ENCODE measurements at places on chromosomes 2 and 18.

DNA sequence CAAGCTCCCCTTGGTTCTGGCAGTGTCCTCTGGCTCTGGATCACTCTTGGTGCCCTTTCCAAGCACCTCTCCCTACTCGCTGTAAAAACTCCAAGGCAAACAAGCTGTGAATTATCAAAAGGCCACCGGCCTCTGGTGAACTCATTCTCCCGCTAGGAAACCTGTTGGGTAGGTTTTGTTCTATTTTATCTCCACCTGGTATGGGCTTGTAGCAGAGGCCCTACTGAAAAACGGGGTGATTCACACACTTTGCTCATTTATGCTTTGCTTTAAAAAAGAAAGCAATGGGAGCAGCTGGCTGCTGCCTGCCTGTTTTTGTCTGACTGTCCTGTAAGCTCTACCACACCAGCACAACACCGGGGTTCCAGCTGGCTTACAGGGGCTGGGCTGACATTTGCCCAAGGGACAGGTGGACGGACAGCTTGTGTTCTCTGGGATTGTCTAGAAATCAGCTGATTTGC is 56.8 kb downstream of the SH3BP4 start:
- DNase-seq = no peak

GRCh38 chr2:197122821-197123220 is 187.8 kb downstream of the ANKRD44 start:
- no peak for DNase-seq

GRCh38 chr18:56233595-56233994 is 404.8 kb downstream of the TXNL1 start:
- DNase-seq = no peak

- no peak for DNase-seq
Observed at GRCh38 chr2:6730649-6731532, 134.8 kb downstream of the CMPK2 start.

DNA sequence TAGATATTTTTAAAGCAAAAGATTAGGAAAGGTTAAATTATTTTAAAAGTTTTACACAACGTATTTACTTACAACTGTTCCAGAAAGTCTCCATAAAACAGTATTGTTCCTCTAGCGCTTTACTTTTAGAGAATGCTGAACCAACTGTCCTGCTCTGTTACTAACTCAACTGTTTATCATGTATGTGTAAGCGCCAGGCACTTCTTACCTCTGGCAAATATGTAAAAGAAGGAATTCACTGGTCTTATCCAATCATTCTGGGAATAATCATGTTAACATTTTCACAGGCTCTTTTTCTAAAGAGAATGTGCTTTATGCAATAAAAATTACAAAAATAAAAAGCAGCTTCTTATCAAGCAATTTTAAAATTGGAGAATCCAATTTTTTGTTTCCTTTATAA is 68.0 kb downstream of the COBLL1 start:
- DNase-seq = no peak

- DNase-seq = no peak
Observed at GRCh38 chr2:231008131-231008530, 12.2 kb downstream of the SPATA3 start.

DNA sequence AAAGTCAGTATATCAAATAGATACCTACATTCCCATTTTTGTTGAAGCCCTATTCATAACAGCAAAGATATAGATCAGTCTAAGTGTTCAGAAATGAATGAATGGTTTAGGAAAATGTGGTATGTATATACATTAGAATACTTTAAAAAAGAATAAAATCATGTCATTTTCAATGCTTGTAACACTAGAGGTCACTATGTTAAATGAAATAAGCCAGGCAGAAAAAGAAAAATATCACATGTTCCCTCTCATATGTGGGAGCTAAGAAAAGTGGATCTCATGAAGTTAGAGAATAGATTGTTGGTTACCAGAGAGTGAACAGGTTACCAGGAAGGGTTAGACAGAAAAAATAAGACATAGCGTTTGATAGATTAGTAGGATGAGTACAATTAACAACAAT is 1111.0 kb upstream of the SLC39A10 start:
- no peak for DNase-seq

DNA sequence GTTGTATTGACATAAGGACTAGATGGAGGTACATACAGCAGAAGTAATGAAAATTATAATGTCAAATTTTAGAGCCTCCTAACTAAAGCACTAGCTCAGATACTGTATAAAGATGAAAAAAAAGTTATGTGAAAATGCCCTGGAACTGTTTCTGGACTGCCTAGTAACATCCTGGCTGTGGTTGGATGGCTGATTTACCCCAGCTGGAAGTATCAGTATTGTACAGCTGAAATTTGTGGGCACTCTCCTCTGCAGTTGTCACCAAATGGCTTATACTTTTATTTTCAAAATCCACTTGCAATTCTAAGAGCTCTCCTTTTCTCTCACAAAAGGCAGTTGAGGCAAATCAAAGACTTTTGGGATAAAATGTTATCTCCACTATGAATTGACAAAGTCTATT is 239.2 kb downstream of the RPIA start:
- DNase-seq = no peak

DNA sequence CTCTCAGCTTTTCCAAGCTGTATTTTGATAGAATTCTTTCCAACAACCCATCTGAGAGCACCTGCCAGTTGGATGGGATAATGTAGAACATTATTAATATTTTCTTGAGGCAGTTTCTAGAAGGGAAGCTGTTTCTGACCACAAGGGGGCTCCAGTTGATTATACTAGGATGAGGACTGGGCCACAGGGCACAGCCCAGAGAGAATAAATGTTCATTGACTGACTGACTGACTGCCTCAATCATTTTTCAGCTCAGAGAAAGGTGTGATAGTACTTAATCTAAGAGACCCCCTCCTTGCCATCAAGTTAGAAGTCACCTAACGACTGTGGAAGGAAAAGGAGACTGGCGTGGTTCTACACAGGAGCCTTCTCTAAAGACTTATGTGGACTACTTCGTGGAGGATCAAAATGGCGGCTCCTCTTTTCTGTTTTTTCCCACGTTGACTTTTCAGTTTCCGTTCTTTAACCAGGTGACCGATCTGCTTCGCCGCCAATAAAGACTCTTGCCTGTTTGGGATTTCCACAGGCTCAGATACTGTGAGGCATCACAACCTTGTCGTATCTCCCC is 31.9 kb upstream of the CREG2 start:
- DNase-seq = peak; percentile 59

GRCh38 chr2:234590076-234590475 is 93.2 kb upstream of the ARL4C start:
- no peak for DNase-seq

- no peak for DNase-seq
Observed at GRCh38 chr2:60067006-60067405, 486.4 kb downstream of the BCL11A start.

DNA sequence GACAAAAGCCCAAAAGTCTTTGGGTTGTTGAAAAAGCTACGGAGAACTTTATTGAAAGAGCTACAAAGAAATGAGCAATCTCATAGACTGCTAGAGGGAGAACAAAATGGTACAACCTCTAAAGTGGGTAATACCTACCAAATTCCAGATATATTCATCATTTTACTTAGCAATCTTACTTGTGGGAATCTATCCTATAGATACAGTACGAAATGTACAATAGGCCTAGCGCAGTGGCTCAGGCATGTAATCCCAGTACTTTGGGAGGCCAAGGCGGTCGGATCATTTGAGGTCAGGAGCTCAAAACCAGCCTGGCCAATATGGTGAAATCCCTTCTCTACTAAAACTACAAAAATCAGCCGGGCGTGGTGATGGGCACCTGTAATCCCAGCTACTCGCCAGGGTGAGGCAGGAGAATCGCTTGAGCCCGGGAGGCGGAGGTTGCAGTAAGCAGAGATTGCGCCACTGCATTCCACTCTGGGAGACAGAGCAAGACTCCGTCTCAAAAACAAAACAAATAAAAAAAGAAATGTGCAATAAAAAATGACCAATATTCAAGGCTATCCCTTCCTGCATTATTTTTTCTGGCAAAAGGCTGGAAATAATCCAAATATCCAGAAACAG is 10.1 kb downstream of the EXOC6B start:
- no peak for DNase-seq

DNA sequence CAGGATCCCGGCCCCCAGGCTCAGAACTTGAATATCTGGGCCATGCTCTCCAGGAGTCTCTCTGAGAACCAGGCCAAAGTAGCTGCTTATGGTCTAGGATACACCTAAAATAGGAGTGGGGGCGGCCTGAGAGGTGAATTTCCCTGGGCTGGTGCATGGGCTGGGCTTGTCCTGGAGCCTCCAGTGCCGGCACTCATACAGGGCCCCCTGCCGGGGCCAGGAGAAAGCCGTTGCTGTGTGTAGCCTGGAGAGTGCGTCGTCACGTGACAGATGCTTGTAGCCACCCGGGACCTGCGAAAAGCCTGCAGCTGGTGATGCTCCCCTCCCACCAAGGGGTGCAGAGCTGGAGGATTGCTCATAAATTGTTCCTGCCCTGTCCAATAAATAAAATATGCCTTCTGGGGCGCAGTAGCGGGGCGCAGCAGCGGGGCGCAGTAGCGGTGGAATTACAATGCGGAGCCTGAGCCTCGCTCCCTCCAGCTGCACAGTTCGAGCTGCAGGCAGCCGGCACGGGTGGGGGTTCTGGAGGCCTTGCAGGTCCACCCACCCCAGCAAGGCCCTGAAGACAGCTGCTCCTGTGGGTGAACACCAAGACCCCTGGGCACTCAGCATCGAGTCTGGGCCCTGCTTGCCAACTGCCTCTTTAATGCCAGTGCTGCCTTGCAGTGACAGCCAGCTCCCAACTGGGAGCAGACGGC is 289.9 kb downstream of the NDUFA10 start:
- DNase-seq = no peak

DNA sequence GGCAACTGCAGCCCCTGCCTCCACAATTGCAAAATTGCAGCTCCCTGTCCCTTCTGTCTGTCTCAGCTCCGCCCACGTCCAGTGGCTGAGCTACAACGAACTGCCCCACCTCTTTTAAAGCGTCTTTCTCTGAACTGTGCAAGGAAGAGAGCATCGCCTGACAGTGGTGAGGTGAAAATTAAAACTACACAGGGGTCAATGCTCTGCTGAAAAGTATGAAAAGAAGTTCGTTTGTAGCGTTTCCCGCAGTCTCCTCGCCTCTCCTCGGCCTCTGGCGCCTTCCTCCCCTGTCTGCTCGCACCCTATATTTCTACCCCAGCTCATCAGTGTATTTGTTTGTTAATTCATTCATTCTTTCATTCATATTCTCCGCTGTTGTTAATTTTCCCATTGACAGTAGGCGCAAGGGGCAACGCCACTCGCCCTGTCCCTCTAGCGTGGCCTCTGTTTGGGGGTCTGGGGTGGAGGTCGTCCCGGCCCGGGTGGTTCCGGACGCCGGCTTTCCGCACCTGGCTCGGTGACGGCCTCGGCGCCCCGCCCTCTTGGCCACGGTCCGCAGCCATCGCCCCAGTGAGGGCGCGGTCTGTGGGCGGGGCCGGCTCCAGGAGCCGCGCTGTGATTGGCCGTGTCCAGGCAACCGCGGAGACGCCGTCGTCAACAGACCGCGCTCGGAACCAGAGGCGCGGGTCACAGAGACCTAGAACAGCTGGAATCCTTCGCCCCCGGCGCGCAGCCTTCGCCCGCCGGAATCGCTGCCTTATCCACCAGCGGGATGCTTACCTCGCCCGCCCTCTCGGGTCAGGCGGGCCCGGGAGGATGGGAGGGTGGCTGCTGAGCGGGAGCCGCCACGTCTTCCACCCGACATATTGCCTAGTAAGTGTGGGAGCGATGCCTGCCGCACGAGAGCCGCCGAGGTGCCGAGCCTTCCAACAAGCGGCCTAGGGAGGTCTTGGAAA is at the start of gene VWA3B:
Gene VWA3B (plus strand): TSS at position 677 of the 956 bp plus-strand sequence. CDS start 5,926 bp downstream, outside the sequence.
- peak; percentile 49 for DNase-seq

DNA sequence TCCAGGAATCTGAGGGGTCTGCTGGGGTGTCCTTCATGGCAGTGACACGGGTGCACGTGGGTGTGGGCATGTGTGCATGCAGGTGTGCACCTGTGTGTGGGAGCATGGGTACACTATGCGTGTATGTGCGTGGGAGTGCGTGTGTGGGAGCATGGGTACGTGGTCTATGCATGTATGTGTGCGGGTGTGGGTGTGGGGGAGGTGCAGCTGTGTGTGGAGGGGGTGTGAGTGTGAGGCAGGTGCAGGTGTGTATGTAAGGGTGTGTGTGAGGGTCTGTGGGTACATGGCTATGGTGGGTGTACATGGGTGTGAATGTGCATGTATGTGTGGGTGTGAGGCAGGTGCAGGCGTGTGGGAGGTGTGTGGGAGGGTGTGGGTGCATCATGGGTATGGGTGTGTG is 36.3 kb downstream of the EIPR1 start:
- DNase-seq = no peak

- DNase-seq = no peak
Observed at GRCh38 chr2:221286406-221286805, 285.7 kb downstream of the EPHA4 start.

DNA sequence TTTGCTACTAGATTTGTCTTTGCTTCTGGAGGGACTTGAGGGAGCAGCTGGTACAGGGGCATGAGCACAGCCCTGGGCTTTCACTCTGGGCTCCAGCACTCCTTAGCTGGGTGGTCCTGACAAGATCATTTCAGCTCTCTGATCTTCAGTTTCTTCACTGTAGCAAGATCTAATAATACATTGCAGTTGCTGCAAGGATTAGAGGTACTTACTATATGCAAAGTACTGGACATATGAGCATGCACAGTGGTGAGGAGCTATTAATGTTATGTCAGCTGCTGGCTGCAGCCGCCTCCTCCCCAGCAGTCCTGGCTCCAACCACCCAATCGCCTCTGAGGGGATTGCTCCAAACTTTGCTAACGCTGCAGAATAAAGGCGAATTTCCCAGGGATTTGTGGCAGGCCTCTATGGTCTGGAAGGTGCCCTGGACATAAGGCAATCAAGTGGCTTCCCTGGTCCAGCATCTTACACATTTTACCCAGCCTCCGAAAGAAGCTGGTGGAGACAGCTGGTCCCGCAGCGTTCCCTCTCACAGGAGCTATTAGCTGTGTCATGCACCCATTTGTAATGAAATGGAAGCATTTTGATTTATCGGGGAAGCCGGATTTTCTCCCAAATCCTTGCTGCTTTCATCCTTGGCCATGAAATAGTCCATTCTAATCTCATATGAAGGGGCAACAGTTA is 96.7 kb downstream of the RHOB start:
- DNase-seq = no peak

DNA sequence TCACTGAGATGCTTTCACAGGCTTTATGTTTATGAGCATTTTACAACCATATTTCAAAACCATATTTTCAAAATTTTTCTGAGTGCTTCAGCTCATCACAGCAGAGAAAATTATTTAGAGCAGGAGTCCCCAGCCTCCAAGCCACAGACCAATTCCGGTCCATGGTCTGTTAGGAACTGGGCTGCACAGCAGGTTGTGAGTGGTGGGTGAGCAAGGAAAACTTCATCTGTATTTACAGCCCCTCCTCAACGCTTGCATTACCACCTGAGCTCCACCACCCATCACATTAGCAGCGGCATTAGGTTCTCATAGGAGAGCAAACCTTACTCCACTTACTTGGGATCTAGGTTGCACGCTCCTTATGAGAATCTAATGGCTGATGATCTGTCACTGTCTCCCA is 165.6 kb downstream of the SEPTIN10 start:
- no peak for DNase-seq

DNA sequence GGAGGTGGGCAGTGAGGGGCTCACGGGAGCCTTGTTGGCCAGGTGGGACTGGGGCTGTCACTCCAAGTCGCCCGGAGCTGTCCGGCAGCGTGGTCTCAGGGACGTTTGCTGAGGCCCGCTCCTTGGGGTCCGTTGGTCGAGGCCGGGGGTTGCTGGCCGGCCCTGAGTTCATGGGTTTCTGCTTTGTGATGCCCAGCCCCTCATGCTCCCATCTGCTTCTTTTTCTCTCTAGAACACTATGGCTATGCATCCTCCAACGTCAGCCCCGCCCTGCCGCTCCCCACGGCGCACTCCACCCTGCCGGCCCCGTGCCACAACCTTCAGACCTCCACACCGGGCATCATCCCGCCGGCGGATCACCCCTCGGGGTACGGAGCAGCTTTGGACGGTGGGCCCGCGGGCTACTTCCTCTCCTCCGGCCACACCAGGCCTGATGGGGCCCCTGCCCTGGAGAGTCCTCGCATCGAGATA is 14.5 kb downstream of the NFATC1 start:
- no peak for DNase-seq

Data from T-helper 1 cell (primary cell).